ENCODE measurements at places on chromosomes 2 and 18.
A peak's percentile ranks its signal among the peaks of the same experiment; 100 is the strongest.

GRCh38 chr2:8694737-8695136, 12.9 kb downstream of the ID2 start:
- DNase-seq: no peak

GRCh38 chr18:26059357-26059756, 31.1 kb downstream of the SS18 start:
- DNase-seq: no peak

GRCh38 chr18:57915865-57916582, 112.9 kb upstream of the ATP8B1 start:
- peak; percentile 39 for DNase-seq

DNA sequence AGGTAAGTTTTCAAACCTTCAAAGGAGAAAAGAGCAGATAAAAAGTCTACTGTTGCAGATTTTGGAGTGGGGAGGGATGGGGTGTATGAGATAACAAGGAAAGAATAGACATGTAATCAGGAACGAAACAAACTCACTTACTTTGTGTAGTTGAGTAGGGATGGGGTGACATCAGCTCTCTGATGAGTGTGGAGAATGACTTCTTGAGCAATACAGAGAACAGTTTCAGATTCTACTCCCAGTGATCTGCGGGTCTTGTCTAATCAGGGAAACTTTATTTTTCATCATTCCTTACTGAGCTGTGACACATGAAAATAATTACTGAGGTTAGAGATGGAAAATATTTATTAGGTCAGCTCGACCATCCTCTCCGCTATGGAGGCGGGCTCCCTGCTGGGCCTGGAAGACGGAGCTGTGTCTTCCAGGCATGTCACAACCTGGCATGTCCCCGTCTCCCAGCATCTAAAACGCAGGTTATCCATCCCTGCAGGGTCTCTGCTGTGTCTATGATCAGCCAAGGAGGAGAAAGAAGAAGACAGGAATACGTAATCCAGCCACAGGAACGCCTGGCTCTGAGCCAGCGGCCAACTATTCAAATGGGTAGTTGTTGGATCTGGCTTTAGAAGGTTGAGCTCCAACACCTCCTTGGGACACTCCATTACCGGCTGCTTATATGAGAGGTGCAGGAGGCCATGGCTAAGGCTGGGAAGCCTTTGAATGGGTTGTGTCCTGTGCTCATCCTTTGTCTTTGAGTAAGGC, 99.0 kb upstream of the SATB2 start:
- DNase-seq: no peak

GRCh38 chr2:199462956-199463692, 5.4 kb upstream of the SATB2 start:
- DNase-seq: peak; percentile 66

DNA sequence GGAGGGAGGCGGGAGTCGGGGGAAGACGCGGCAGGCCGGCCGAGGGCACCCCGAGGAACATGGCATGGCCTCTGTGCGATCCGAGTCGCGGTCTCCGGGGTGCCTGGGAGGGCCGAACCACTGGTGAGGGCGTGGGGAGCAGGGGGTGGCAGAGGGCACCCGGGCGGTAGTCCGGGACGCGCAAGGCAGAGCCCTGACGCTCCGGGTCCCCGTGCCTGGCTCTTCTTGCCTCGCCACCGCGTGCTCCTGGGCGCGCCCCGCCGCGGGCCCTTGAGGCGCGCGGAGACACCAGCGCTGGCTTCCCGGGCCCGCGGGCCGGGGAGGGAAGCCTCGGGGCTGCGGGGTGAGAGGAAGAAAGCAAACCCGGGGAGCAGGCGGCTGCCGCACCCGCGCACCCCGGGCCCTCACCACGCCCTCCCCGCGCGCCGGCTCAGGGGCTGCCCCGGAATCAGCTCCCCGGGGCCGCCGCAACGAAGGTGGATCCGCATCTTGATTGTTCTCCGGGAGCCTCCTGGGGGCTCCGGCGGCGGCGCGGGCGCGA, 4.3 kb downstream of the SOX11 start:
- DNase-seq: peak; percentile 93

DNA sequence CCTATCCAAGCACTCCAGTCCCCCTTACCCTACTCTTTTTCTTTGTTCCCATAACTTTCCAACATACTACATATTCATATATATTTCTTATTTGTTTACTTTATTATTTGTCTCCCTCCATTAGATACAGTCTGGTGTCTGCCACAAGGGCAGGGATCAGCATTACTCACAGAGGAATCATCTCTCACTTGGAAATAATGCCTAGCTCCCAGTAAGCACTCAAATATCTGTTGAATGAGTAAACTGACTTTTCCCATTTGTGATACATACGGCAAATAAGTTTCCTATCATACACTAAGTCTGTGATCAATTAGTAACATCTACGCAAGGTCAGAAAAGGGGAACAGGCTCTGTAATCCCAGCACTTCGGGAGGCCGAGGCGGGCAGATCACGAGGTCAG, 18.7 kb downstream of the C1D start:
- DNase-seq: no peak

DNA sequence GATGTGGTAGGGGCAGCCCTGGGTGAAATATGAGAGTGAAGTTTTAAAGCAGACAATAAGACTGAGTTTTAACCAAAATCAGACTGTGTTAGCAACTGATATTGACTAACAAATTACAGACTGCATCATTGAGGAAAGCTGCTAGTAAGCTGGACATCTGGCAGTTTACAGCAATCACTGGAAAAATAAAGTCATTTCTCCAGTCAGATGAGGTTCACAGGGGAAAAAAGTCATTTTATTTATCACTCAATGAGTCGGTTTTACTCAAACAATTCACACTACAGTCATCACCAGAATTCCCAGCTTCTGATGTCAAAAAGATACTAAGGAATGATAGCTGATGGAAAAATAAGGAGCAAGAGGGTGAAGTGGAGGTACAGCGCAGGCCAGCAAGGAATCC, 10.5 kb upstream of the TMEM177 start:
- no peak for DNase-seq

Data from NCI-H1417 (cell line).